Activated naive CD4-positive, alpha-beta T cell treated with anti-CD3 and anti-CD28 coated beads, Interleukin-2, amount 50 U/mL, for 72 hours (primary cell): ENCODE measurements at places on chromosomes 7 and 10.

DNA sequence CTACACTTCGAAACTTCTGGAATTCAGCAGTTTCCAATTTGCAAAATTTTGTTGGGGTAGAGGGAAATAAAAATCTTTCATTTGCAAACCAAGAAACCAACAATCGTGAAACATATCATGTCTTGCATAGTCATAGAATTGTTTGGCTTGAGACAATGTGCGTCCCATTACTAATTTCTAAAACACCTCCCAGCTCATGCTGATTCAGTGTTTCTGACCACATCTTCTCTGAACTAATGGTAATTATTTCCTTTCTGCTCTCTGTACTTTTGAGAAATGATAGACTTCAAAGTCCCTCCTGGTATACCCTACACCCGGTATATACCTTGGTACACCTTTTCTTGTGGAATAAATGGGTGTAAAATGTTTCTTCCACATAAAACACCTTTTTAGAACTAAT is 41.8 kb upstream of the TSPAN13 start:
- DNase-seq: no peak

- no peak for DNase-seq
Observed at GRCh38 chr7:155835446-155836215, 23.4 kb upstream of the SHH start.

GRCh38 chr10:70412356-70412755 is 8.4 kb downstream of the EIF4EBP2 start:
- no peak for DNase-seq

- no peak for DNase-seq
Observed at GRCh38 chr7:55887821-55888247, 578 bp downstream of the ZNF713 start.

- DNase-seq: no peak
Observed at GRCh38 chr7:151689196-151689971, 169.7 kb upstream of the RHEB start.

DNA sequence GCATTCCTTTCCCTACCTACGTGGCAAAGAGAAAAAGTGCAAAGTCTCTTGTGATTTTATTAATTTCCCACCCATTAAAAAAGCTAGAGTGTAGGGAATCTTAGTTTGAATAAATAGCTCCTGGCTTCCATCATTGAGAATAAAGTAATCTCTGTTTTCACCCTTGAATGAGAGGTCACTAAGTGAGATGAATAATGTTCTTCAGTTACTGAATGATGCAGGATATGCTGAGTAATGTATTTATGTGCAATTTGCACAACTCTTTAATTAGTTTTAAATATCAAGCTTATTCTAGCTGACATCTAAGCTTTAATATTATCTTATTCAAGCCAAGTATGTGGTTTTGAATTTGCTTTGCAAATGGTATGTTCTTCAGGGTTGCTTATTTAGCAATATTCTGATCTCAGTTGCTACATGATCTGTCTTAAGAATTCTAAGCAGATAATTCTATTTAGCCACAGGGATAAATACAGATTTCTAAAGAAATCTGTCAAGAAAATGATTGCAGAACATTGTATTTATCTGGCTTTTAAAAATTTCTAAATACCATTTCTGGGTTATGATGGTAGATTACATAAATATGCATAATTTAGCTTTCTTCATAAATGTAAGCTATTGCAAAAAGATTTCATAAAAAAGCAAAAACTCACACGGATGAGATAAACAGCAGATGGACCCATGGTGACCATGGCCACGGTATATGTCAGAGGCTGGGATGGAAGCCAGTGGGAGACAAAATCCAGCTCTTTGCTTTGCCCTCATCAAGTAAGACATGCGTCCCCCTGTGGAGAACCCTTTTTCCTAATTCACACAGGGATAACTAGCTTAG is 141.0 kb downstream of the MACC1 start:
- DNase-seq: no peak

DNA sequence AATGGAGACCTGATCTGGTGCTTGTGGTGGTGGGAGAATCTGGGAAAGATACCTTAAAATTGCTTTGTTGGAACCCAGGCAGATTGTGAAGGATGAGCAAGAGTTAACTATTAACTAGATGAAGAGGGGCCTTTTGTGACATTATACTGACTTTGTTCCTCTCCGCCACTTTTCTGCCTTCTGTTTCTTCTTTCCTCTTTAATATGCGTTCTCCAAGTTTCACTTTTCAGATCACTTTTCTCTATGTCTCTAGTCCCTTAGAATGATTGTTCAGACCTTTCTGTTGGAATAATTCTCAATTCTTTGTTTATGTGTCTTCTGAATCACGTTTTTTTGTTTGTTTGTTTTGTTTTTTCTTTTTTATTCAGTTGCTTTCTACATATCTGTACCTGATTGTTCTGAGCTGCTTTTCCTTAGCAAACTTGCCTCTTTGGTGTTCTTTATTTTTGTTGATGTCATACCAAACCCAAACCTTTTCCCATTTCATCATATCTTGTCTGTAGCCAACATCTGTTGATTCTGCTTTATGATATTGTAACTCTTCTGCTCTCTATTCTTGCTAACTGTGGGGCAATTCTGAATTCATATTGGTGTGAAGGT is 2.8 kb downstream of the BMPR1A start:
- no peak for DNase-seq

DNA sequence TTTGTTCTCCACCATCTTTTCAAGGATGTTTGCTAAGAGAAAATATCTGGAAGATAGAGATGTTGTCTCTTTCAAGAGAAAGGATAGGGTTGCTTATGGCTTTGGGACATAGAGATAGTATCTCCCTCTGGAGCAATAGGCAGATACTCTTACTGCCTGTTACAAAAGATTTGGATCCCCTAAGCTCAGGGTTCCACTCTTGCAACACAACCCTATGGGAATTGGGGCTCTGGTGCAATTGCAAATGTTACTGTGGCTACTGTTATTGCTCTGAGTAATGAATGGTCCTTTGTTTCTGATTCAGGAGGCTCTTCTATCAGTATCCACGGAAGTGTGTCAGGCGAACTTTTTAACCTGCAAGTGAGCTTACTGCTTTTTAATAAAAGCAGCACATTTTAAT is 88.8 kb downstream of the GPR85 start:
- DNase-seq: no peak

GRCh38 chr10:19788075-19788686 is 28.1 kb upstream of the PLXDC2 start:
- no peak for DNase-seq

GRCh38 chr7:34156336-34156735 is 251.0 kb downstream of the BMPER start:
- DNase-seq: no peak

- peak; percentile 19 for DNase-seq
Observed at GRCh38 chr7:30977896-30978564, 14.3 kb downstream of the GHRHR start.

DNA sequence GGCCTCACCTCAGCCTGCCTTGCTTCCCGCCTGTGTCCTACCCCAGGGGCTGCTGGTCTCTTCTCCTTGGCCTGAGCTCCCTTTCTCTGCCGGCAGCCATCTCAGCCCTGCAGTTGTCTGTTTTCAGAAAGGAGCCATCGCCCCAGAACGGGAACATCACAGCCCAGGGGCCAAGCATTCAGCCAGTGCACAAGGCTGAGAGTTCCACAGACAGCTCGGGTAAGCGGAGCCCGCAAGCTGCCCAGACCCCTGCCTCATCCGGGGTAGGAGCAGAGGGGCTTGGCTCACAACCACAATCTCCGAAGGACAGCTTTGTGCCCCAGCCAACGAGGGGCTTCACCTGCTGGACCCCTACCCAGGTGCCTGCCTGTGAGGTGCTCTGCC is 5.3 kb upstream of the DEPP1 start:
- no peak for DNase-seq

DNA sequence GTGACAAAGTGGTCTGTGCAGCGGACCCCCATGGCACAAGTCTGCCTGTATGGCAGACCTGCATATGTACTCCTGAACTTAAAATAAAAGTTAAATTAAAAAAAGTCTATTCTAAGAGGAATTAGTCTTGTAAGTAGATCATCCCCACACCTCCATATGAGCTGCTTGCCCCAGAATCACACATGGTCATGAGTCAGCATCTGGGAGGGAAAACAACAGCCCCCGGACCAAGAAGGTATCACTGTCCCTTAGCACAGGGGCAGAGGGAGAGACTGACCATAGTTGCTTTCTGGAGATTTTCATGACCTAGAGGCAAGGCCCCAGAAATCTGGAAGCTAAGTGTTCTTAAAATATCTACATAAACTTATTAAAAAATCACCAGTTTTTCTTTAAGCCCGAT is 86.6 kb upstream of the PDK4 start:
- DNase-seq: no peak

DNA sequence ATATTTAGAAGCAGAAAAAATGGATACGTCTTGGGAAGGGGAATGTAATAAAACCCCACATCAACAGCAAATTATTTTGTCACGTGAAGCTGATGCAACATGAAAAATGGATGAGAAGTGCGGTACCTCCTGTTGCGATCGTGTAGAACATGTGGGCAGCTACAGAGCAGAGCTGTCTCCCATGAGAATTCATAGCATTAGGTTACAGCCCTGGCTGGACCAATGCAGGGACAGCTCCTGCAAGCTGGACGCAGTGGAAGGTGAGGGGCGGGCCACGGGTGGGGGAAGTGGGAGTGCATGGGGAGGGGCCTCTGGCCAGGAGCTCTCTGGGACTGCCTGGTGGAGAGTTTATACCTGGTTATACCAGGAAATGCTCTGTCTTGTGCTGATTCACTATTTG is 120.3 kb downstream of the GATA3 start:
- DNase-seq: no peak

DNA sequence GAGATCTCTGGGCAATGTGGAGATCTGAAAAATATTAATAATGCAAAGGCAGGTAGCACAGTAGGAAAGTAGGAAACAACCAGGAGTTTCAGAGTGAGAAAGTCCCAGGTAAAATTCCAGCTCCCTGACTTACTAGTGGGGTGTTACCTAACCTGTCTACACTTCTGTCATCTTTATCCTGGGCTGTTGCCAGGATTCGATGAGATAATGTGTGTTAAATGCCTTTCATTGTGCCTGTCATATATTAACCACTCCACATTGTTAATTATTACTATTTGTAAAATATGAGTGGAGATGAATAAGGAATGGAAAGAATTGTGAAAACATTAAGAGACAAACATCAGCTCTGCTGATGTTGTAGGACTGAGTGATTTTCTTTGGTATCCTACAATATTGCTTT is 50.0 kb upstream of the FRMD4A start:
- no peak for DNase-seq

DNA sequence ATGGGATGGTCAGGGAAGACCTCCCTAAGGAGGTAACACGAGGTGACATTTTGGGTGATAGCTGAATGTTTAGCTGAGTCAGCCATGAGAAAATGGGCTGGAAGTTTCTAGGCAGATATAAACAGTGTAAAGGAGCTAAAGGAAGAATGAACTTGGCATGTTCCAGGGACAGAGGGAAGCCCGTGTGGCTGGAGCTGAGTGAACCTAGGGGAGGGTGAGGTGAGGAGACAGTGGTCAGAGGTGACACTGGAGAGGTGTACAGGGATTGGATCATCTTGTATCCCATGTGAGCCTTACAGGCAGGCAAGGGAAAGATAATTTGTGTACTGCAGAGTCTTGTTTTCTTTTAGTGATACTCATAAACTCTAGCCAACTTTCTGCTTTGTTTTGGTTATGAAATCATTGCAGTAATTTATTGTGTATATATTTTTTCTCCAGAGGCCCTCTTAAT is 1.8 kb downstream of the STARD3NL start:
- DNase-seq: no peak

GRCh38 chr7:95794917-95795515 is 22.7 kb downstream of the DYNC1I1 start:
- DNase-seq: no peak

DNA sequence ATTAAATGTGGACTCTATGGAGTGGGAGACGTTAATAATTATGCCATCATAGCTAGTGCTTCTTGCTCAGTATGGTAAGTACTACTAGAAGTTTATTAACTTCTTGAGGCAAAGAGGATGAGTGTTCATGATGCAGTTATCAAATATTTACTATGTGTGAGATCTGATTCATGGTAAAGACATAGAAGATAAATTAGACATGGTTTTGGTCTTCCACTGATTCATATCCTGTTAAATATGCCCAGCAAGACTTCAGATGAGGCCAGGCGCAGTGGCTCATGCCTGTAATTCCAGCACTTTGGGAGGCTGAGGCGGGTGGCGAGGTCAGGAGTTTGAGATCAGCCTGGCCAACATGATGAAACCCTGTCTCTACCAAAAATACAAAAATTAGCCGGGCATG is 547.1 kb upstream of the ANKRD30A start:
- no peak for DNase-seq

DNA sequence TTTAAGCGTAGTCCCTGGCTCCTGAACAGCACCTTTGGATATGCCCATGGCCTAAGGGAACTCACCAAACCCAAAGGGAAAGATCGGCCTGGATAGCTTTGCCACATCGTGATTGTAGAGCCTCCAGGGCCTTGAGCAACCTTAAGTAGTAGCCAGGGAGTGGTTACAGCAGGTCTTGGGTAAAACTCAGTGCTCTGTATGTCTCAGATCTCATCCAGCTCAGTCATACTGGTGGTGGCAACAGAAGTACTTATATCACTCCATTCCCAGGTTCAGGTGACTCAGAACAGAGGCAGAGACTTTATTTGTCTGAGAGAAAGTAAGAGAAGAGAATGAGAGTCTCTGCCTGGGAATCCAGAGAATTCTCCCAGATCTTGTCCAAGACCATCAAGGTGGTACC is 39.1 kb upstream of the AASS start:
- DNase-seq: no peak

- no peak for DNase-seq
Observed at GRCh38 chr10:4512671-4513240, 313.3 kb upstream of the AKR1E2 start.

DNA sequence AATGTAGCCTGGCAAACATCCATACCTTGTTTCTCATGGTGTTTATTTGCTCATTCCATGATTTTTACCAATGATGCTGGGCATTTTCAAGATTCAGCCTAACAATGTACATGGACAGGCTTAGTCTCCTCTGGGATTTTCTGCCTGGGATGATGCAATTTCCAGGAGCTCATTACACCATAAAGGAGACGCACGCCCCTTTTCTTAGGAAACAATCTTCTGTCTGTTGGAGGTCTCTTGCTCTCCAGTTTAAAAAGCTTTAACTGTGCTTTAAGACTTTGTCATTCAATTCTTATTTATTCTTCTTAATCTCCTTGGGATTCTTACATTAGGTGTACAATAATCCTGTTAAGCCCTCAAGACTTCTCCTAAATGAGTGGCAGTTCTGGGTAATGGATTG is 150.3 kb upstream of the NRP1 start:
- DNase-seq: no peak
